ENCODE measurements at places on chromosomes 7 and 10.

DNA sequence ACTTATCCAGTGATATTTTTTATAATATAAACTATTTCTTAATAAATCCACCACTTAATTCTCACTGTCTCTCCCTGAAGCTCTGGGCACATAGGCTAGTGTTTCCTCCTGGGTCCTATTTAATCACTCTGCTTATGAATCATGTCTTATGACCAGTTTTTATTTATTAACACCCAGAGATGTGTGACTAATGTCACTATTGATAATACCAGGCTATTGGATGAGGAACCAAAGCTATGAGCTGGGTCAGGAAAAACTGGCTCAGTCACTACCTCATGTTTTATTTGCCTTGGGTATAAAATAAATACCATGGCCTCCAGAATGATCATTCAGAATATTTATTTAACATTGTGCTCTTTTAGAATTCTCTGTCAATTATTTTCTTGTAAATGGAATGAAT is 5.2 kb downstream of the SEMA3E start:
- no peak for DNase-seq

GRCh38 chr10:3287572-3288445 is 115.2 kb upstream of the PITRM1 start:
- no peak for DNase-seq

GRCh38 chr10:56583316-56583715 is 222.3 kb upstream of the ZWINT start:
- DNase-seq = no peak

DNA sequence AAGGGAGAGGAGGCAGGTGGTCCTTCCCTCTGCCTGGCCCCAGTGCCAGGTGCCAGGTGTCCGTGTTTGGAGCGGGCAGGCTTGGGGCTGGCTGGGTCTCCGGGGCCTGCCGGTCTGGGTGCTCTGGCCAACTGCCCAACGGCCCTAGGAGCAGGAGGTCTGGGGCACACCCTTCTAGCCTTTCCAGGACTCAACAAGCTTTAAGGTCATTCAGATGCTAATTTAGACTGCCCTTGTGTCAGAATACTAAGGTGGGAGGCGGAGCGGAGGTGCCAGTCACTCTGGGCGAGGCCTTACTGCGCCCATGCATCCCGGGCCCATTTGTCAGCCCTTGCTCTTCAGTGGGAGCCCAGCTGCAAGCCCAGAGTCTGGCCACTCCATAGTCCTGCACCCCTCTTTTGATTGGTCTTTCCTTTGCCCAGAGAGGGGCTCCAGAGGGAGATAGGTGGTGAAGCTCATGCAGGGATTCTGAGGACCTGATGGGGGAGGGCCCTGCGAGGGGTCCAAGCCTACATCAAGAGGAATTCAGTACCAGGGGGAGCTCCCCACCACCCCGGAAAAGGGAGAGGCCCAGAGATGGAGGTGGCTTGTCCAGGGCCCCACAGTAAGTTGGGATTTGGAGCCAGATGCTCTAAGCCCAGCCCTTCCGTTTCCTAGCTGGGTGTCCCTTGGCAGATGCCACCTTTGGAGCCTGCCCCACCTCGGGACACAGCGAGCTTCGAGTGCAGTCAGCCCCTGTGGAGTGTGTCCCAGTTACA is 1.3 kb downstream of the PGAM2 start:
- no peak for DNase-seq

DNA sequence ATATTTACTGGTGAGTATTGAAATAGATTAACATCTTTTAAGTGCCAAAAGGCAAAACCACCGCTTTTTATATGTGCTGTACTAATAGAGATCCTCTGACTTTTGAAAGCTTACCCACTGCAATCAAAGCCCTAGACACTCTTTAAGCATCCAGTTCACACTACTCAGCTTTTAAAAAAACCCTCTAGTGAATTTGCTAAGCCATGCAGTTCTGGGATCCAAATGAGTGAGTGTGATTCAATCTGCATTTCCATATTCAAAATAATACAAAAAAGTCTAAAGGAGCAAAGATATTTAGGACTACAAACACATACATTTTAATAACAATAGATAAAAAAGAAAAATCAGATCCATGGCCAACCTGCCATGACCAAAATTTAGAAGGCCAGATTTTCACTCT is 288.2 kb downstream of the MAGI2 start:
- DNase-seq = no peak

DNA sequence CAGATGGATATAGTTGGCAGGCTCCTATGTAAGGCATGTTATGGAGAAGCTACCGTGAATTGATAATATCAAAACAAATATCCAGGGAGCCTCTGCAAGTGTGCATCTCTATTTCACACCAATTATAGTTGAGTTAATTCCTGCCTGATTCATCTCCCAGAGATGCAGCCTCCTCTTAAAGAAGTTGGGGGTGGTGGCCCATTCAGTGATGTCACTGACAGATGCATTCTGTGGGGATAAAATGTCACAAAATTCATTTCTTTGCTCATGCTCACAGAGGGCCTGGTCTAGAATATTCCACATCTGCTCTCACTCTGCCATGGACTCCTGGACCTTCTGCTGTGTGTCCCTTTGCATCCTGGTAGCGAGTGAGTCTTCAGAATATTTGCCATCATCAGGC is 189.1 kb upstream of the PRSS1 start:
- DNase-seq = no peak

DNA sequence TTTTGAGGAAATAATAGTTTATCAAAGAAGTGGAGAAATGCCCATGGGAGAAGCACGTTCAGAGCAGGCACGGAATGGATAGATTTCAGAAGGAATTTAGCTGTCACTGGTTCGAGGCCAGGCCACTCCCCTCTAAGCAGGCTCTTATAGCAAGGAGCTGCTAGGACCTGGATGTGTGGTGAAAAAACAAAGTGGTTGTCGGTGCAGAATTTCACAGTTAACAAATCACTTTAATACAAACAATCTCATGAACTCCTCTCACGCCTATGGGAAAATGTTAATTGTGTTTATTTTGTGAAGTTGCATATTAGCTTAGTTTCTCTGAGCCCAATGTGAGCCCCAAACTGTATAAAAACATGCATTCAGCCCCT is 176.3 kb downstream of the PKD1L1 start:
- no peak for DNase-seq

GRCh38 chr10:2225609-2226008 is 488.3 kb upstream of the ADARB2 start:
- DNase-seq = no peak

GRCh38 chr10:125226005-125226404 is 65.6 kb upstream of the CTBP2 start:
- DNase-seq = no peak

All from activated CD4-positive, CD25-positive, alpha-beta regulatory T cell treated with anti-CD3 and anti-CD28 coated beads, Interleukin-2, amount 50 U/mL, for 16 hours (primary cell).